Activated naive CD4-positive, alpha-beta T cell treated with anti-CD3 and anti-CD28 coated beads, Interleukin-2, amount 50 U/mL, for 16 hours (primary cell): ENCODE measurements at places on chromosomes 6 and 20.
A peak's percentile ranks its signal among the peaks of the same experiment; 100 is the strongest.

DNA sequence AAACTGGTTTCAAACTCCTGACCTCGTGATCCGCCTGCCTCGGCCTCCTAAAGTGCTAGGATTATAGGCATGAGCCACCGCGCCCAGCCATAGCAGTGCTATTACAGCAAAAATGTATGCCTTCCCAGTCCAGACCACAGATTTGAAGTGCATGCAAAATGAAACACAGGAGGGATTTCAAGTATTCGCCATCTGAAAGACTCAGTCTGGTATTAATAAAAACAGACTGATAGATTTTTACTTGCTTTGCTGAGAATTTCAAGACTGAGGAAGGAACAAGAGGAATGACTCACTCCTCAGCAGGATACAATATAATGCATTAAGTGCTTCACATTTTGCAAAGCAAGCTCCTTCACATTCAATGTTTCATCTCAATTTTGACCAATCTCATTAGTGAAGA, 134.9 kb downstream of the TMEM200A start:
- DNase-seq, result no peak

GRCh38 chr6:82772851-82773717, 292.6 kb downstream of the UBE3D start:
- no peak for DNase-seq

DNA sequence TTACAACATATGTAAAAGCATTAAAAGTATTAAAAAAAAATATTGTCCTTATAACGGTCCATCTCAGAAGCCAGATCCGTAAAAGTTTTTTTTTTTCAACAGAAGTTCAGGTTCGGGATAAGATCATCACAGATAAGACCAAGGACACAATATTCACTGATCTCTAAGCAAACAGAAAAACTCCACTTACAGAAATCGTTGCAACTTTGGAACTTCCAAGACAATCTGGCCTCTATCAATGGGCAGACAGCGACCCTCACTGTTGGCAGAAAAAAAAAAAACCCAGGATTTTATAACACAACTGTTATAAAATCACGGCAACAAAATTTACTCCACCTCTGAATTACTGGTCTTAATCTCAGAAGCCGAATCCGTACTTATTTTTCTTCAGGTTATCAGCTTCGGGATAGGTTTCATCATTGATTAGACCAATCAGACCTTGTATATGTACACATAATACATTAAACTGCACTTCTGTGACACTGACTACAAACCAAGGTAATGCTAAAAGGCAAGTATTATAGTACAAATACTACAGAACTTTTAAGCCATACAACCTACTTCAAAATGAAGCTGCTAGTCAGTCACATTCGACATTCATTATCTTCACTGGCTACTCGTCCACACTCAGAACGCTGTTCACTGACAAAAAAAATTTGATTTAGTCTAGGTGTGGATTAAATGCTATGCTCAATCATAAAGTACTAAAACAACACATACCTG, 34.7 kb upstream of the SYNCRIP start:
- DNase-seq, result no peak

DNA sequence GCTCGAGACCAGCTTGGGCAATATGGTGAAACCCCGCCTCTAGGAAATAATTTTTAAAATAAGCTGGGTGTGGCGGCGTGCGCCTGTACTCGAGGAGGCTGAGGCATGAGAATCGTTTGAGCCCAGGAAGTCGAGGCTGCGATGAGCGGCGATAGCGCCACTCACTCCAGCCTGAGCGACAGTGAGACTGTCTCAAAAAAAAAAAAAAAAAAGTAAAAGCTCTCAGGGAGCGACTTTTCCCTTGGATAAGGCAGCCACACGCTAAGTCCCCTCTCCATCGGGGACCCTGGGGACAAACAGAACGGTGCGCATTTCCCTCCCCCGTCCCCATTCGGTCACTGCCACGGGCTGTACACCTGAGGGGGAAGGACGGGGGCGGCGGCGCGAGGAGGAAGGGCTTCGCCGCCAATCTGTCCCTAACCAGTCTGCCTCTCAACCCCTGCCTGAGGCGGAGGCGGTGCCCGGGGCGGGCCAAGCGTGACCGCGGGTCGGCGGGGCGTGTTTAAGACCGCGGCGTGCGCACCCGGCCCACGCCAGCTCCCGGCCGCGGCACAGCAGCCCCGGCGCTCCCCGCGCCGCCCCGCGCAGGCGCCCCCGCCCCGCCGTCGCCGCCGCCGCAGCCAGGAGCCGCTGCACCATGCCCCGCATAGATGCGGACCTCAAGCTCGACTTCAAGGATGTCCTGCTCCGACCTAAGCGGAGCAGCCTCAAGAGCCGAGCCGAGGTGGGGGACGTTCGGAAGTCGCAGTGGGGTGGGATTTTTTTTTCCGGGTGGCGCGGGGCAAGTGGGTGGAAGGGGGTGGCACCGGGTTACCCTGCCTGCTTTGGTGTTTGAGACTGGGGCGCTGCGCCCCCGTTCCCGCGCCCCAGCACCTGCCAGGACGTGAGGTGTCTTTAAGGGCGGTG, at the start of gene GMPR:
Gene GMPR, plus strand, starts transcription at position 531 of the 906 bp plus-strand sequence. Its CDS starts 107 bp downstream, at position 638.
- peak; percentile 74 for DNase-seq

DNA sequence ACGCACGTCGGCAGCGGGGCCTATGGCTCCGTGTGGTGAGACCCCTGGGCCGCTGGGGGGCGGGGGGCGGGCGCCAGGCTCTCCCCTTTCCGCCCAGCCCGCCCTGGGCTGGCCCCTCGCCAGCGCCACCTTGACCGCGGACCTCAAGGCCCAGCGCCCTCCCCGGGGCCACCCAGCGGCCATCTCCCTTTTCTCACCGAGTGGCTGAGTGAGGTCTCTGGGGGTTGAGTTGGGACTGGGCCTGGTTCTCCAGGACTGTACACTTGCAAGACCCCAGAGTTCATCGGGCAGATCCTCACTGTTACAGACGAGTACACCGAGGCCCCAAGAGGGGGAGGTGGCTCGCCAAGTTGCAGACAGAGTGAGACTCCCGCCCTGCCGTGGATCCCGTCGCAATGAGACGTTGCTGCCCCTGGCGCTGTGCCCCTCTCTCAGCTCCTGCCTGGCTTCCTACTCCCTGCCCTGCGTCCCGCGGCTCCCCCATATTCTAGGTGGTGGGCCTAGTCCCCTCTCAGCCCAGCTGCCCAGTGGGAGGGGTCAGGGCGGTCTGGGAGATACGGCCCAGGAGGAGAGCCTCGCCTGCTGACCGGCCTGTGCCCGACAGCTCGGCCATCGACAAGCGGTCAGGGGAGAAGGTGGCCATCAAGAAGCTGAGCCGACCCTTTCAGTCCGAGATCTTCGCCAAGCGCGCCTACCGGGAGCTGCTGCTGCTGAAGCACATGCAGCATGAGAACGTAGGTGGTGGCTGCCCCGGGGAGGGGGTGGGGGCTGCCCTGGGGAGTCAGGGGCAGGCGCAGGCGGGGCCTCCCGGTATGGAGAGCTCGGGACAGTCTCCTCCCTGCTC, 576 bp downstream of the MAPK13 start:
- peak; percentile 69 for DNase-seq

GRCh38 chr6:38973178-38974057, 75.2 kb upstream of the GLP1R start:
- DNase-seq, result no peak

DNA sequence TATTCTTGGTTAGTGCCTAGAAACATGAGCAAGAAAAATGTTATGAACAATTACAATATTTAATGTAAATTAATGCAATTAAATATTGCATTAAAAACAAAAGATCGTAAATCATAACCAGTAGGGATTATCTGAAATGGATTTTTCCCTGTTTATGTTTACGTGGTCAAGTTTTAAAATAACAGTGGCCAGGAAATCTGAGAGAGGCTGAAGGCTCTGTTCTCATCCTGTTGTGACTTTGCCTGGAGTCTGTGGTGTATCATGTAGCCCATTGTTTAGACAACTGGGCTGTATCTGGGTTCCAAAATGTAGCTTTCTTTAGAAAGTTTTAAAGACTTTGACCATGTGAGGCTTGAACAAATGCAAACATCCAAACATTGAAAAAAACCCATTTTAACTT, 2.4 kb downstream of the MYO6 start:
- DNase-seq, result no peak

DNA sequence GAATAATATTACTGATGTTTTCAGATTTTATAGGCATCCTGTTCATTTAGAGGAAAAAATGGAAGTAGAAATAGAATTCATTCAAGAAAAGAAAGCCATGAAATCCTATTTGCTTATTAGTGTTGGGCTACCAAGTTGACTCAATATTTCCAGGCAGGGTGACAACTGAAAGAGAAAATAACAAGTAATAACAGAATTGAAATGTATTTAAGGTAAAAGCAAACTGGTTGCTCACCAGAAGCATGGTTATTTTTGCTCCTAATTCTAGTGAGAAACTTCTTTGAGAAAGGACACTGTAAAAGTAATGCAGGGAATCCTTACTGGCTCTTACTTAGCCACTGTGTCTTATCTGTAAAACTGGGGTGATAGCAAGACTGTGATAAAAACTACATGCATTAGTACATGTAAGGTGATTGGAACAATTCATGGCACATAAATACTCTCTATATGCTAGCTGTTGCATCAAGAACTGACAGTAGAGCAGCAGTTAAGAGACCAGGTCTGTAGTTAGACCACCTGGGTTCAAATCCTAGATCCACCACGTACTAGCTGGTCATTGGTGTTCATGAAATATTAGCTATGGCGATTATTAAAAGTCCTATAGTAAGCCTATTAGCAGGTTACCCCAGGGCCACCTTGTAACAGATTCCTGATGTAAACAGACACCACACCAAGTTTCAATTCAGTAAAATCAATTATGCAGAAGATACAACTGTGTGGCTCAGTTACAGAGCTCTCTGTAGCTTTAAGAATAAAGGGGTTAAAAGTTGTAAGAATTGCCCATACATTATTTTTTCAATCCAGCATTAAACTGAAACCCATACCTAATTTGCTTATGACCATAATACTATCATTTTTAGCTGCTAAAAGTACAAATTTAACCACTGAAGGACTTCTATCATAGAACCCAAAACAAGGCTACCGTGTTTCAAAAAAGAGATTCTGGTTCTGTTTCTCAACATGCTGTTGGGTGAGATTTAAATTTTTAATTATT, 159.2 kb upstream of the COL21A1 start:
- no peak for DNase-seq

- DNase-seq, result no peak
These were observed 187.2 kb downstream of the TFAP2C start for GRCh38 chr20:56816349-56816748.

- no peak for DNase-seq
These were observed 21.9 kb downstream of the BHLHE23 start for GRCh38 chr20:62984666-62985443.

DNA sequence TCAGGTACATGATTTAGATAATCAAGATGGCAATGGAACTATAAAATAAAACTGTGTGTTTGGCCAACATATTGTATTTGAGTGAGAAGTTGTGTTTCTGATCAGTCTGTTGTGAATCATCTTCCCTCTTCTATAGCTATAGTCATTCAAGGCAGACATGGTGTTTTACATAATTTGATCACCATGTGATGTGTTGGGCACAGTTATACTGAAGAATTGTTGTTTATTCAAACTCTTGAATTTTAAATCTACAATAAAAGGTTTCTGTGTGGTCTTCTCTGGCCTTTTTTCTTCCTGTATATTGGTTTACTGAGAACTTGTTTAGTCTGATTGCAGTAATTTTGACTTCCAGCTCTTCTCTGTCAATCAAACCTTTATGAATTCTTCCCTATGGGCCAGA, 4.4 kb downstream of the RNF182 start:
- no peak for DNase-seq

GRCh38 chr20:53635221-53635620, 41.6 kb upstream of the ZNF217 start:
- no peak for DNase-seq

- no peak for DNase-seq
These were observed 1.9 kb downstream of the NCOA7 start for GRCh38 chr6:125792680-125793079.

DNA sequence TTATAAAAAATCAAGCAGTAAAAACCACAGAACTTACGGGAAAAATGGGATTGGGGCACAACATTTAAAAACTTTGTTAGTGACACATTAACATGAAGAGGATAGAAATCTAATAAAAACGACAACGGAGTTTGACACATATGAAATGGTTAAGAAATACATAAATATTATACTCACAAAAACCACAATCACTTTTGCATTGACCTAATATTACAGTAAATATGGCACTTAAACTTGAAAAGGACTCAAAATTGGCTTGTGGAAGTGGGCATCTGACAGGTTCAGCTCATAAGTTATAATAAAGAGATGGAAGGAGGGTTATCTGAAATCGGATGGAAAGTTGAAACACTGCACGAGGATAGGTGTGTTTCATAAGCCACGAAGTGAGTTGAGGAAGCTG, 523.7 kb downstream of the TFAP2B start:
- no peak for DNase-seq

- no peak for DNase-seq
These were observed at the start of gene CST2 for GRCh38 chr20:23826541-23827021. CST2 (minus strand) TSS chr20:23826729; CDS start chr20:23826660, 69 bp downstream.

- DNase-seq, result no peak
These were observed 95.0 kb downstream of the THBS2 start for GRCh38 chr6:169158691-169159090.

- no peak for DNase-seq
These were observed 33.4 kb downstream of the TTLL9 start for GRCh38 chr20:31903627-31904386.
